ENCODE measurements at places on chromosomes 2 and 18.

DNA sequence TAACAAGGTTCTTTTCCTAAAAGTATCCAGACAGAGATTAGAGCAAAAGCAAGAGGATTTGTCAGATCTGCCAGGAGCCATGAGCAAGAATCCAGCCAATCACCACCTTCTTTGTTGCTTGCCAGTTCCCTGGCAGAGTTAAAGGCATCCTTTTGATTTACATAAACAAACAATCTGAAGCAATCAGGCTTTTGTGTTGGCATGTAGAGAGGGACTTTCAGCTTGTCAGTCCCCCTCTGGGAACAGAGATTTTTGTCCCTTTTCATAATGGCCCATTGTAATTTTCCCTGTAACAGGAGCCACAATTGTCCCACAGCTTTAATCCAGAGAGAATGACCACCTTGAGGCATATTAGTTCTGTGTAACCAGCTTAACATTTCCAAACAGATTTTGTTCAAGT, at the start of gene ERMN:
TSS of gene ERMN (minus strand) at position 39 of the 400 bp plus-strand sequence. CDS start 182 bp downstream, outside the sequence.
- no peak for DNase-seq

- DNase-seq: no peak
Measured at GRCh38 chr18:46028536-46028891, 43.5 kb downstream of the PSTPIP2 start.

GRCh38 chr2:150491943-150492342, 4.5 kb upstream of the RND3 start:
- no peak for DNase-seq

DNA sequence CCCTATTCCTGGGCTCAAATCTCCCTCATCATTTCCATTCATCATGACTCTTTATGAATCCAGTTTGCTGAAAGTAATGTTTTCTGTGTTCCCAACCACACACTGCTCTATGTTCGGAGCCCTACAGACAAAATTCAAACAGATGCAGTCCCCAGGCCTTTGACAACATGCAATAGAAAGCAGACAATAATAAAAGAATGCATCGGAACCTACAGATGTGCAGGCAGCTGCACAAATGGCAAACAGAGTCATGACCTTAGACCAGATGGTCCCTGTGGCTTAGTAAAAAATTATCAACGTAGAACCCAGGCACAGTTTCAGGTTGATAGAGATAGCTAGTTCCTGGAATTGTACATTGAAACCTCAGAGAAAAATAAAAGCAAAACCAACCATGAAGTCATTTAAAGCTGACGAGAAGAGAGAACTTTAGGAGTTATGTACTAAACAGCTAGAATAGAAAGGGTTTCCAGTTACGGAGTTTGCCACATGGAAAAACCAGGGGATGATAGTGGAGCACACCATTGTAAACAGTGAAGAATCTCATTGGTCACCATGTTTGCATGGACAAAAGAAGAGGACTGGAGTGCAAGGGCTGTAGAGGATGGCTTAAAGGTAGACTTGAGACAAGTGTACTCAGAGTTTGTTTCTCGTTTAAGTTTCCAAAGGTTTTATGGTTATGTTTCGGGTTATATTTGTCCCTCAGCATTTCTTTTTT, 23.2 kb upstream of the ACVR1 start:
- DNase-seq: no peak

GRCh38 chr2:238107525-238108422, 7.6 kb downstream of the ESPNL start:
- DNase-seq: no peak

DNA sequence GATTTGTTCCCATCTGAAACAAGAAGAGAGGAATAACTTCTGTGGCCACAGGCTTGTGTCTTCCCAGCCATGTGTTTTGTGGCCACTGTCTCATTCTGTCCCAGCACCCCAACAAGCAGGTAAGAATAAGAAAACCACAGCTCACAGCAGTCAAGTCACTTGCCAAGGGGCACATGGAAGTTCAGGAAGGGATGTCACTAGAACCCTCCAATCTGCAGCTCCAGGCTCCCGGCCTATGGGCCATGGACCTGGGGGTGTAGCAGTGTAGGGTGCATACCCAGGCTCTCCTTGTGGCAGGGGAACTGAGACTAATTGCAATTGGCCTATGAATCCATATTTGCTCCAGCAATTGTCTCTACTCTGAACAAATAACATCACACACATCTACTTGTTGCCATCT, 112.5 kb downstream of the TFCP2L1 start:
- DNase-seq: no peak

DNA sequence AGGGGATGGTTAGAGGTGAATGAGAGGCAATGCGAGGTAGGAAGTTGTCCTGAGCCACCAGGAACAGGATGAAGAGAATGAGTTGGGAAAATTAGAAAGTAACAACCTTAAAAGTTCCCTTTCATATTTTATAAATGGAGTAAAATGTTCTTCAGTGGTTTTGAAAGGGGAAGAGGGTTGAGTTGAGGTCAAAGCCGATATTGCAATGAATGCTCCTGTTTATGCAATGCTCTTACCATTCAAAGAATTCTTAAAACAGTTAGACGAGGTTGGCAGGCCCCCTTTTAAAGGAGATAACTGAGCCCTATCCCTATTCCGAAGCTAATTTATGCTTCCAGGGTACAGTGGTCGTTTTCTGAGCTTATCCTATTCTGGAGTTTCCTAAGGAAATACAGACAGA, 2110.3 kb upstream of the CELF4 start:
- no peak for DNase-seq

DNA sequence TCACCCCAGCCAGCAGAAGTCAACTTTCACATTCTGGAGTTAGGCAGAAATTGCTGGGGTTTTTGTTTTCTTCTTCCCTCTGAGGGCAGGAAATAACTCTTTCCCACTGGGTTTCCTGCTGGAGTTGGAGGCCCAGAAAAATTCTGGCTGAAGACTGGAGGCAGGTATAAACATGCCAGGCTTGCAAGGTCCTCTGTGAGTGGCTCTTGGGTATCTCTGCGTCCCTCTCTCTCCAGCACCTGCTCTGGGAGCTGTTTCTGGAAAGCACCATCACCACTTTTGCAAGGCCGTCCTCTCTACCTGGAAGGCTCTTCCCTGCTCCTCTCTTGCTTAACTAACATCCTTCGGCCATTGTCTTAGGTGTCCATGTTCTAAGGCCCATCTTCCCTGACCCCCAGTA, 91.0 kb downstream of the MCFD2 start:
- no peak for DNase-seq

DNA sequence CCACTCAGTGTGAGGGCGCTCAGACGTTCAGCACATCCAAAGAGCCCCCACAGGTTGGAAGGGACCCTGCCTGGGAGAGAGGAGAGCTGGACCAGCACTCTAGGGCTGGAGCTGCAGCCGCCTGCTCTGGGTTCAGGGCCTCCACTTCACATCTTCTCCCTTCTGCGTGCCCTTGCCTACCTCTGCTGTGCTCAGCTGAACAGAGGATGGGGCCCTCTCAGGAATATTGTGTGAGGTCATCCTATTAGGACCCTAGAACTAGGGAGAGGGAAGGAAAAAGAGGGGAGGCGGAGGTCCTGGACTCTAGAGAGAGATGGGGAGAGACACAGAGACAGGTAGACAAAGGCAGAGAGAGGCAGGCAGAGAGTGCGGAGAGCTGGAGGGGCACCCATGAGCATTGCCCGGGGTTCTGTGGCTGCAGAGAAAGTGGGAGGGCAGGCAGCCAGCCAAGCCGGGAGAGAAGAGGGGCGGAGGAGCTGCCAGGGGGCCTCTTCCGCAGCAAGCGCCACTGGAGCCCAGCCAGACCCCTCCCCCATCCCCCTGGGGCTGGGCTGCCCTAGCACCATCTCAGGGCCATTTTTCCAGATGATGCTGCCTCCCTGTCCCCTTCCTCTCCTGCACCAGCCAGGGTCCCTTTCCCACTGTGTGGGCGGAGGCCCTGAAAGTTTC, 8.3 kb upstream of the TNS1 start:
- peak; percentile 4 for DNase-seq

DNA sequence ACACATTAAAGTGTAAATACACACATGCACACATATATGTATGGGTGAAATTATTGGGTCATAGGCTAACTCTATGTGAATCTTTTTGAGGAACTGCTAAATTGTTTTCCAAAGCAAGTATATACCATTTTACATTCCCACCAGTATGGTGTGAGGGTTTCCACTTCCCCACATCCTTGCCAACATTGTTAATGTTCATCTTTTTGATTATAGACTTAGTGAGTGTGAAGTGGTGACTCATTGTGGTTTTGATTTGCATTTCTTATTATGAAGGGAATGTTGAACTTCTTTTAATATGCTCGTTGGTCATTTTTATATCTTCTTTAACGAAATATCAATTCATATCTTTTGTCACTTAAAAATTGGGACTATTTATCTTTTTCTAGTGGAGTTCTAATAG, 181.8 kb upstream of the GCFC2 start:
- DNase-seq: no peak

GRCh38 chr2:29281086-29281915, 166.1 kb downstream of the CLIP4 start:
- DNase-seq: peak; percentile 83

DNA sequence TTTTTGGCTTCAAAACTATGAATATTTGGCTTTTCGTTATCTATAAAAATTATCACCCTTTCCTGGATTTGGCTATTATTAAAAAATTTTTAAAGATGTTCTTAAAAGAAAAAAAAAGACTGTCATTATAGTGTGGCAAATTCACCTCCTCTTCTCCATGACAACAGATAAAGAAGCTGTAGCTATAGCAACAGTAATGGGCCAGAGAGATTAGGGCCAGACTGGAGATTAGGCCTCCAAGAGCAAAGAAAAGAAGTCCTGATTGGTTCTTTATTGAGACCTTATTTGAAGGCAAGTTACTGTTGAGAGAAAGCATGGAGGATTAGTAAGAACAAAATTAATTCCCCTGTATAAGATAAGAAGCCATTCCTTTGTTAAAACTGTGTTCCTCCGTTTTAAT, 812.5 kb downstream of the DCC start:
- no peak for DNase-seq

DNA sequence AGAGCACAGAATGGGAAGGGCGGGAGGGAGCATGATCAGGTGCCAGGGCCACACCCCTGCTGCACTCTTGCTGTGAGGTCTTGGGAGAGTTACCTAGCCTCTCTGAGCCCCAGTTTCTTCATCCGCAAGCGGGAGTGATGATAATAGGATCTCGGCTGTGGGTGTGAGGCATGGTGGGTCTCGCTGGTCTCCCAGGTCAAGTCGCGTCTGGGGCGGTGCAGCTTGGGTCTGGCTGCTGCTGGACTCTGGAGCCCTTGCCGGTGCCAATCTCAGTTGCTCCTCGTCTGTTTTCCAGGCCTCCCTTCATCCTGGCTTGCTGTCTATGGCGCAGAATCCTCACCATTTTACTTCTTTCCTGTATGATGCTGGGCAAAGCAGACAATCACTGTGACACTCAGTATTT, 130.3 kb upstream of the RAB12 start:
- no peak for DNase-seq

- DNase-seq: no peak
Measured at GRCh38 chr2:240868286-240869108, at the start of gene AGXT. Gene AGXT (plus strand): TSS chr2:240868824. CDS start chr2:240868866, 42 bp downstream.

- DNase-seq: no peak
Measured at GRCh38 chr18:55228707-55229106, 269.4 kb upstream of the CCDC68 start.

GRCh38 chr2:62150597-62151305, 45.2 kb upstream of the B3GNT2 start:
- DNase-seq: no peak

GRCh38 chr18:63881851-63882250, 5.7 kb upstream of the SERPINB2 start:
- DNase-seq: no peak

GRCh38 chr2:120613742-120614571, 121.7 kb upstream of the GLI2 start:
- DNase-seq: no peak

- no peak for DNase-seq
Measured at GRCh38 chr2:176166272-176166671, 9.2 kb downstream of the HOXD3 start.

DNA sequence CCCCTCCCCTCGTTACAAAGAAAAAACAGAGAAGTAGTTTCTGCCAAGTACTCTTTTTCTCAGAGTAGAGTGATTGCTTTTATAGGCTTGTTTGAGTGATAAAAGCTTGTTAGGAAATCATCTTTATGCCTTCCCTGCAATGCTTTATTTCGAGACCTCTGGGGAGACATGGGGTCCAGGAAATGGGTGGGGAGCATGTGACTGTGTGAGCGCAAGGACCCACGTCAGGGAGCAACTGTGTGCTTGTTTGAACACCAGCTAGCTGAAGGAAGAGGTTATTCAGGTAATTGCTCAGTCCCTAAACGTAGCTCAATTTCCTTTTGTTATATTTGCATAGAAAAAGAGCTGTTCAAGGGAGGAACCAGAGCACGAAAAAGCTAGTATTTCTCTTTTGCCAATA, 187.3 kb downstream of the FAM210A start:
- no peak for DNase-seq

- DNase-seq: no peak
Measured at GRCh38 chr2:145739681-145740080, 1219.8 kb upstream of the ZEB2 start.

DNA sequence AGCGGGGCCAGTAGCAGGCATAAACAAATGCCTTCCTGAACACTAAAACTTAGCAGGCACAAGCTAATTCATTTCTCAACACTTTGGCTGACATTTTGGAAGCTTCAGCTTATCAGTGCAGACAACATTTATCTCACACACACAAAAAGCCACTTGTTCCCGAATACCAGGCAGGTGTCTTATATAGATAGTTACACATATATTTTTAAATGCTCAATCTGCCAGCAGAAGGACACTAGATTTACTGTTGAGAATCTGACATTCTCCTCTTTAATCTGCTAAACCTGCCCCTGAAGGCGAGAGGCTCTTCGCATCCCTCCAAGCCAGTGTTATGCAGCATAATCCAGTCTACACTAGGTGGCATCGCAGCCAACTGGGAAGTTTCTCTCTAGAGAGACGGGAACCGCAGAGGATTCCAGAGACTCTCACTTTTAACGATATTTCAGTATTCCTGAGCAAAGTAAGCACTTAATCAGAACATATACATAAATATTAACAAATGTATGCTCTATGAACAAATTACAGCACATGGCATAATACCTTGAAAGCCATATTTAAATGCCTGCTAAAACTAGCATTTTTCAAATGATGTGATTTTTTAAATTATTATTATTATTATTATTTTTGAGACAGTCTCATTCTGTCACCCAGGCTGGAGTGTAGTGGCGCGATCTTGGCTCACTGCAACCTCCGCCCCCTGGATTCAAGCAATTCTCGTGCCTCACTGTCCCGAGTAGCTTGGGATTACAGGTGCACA, 90.2 kb upstream of the SCG2 start:
- DNase-seq: peak; percentile 70

GRCh38 chr18:5588529-5588928, 44.7 kb upstream of the EPB41L3 start:
- no peak for DNase-seq

- DNase-seq: peak; percentile 64
Measured at GRCh38 chr2:148548716-148549400, 95.7 kb upstream of the EPC2 start.

GRCh38 chr2:223538920-223539440, 63.2 kb downstream of the SCG2 start:
- peak; percentile 31 for DNase-seq

Measured in NCI-H446 (cell line).